A549 treated with RU486 at 1 μM for 4 hours (cell line): ENCODE measurements at places on chromosomes 6 and 20. TPM values are rescaled to one million over a fixed set of nuclear protein-coding genes. Genes with fewer than 3 reads are reported as not detected.

CRYBG1 gene
- total RNA-seq = 0.27 to 1.0 TPM (median 0.72 TPM) in 5 replicates

PSMB1 gene
- 232 to 257 TPM (median 241 TPM) in 5 replicates for total RNA-seq

TRMT6 gene
- 32.1 to 39.8 TPM (median 34.0 TPM) in 5 replicates for total RNA-seq

KIAA0408 gene
- 5.3 to 8.3 TPM (median 5.9 TPM) in 5 replicates for total RNA-seq

DNMT3B gene
- total RNA-seq = 3.8 to 4.9 TPM (median 4.2 TPM) in 5 replicates

TOX2 gene
- 8.9 to 10.2 TPM (median 9.4 TPM) in 5 replicates for total RNA-seq
